ENCODE measurements at places on chromosomes 5 and 9.

GRCh38 chr9:33817327-33818166, 587 bp downstream of the UBE2R2 start:
- DNase-seq = peak; percentile 42

DNA sequence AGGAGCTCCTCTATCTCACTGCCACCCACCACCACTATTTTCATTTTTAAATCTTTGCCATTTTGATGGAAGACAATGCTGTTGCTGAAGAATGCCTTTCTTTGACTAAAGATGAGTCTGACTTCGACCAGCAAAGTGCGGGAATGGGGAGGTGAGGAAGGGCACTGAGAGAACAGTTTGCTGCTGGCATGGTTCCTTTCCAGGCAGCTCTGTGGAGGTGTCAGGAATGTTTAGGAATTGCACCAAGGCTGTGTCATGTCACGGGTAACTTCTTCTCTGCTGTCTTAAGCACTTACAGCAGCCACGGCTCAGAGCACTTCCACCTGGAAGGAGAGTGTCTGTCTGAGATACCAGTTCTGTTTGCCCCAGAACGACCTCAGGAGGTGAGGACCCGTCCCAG, 41.4 kb upstream of the SHB start:
- DNase-seq = no peak

- DNase-seq = no peak
Measured at GRCh38 chr9:109975574-109976295, 195.7 kb downstream of the PALM2AKAP2 start.

DNA sequence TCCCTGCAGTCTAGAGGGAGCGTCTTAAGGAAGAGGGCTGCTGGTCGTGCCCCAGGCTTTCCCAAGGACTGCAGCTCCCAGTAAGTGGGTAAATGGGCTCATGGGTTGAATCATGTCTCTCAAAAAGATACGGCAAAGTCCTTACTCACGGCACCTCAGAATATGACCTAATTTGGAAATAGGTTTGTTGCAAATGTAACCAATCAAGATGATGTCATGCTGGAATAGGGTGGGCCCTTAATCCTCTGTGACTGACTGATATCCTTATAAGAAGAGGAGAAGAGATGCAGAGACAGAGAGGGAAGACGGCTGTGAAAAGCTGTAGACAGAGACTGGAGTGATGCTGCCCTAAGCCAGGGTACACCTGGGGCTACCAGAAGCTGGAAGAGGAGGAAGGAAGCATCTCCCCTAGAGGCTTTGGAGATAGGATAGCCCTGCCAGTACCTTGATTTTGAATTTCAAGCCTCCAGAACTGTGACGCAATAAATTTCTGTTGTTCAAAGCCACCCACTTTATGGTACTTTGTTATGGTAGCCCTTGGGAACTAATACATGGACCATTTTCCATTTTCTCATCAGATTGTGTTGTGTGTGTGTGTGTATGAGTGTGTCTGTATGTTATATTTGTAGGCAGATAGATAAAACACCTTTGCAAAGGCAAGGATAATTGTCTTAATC, 15.0 kb downstream of the GALNT10 start:
- DNase-seq = no peak

DNA sequence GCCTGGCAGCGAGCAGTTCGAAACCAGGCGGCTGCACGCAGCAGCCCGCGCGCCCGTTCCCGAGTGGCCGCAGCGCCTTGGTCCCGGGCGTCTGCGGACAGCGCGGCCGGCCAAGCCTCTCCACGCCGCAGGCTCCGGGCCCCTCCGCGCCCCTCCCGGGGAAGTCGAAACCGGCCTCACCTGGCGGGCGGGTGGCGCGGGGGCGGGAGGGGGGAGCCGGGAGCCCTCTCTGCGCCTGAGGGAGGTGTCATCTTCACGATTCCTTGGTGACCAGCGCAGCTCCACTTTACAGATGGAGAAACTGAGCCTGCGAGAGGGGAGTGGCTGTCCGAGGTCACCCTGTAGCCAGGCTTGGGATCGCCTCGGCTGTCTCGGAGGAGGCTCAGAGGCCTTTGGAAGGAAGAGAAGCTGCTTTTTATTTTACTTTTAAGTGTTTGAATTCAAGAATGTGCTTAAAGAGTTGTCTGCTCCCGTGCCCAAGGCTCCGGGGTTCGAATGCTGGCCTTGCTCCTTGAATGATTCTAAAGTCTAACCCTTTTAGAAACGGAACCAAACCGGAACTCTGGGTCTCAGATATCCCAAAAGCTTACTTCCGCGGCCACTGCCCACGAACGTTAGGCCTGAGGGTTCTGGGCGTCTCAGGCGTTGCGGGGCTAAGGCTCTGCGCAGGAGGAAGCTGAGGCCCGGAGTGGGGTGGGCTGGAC, 662 bp downstream of the SUSD3 start:
- peak; percentile 38 for DNase-seq

Data from activated CD8-positive, alpha-beta memory T cell treated with anti-CD3 and anti-CD28 coated beads, Interleukin-2, amount 50 U/mL, for 4 hours (primary cell).